ENCODE measurements at places on chromosomes 12 and 14.

- no peak for DNase-seq
These were observed 404.4 kb upstream of the PDE3A start for GRCh38 chr12:19963972-19964371.

- no peak for DNase-seq
These were observed 40.8 kb upstream of the MAX start for GRCh38 chr14:65142914-65143625.

DNA sequence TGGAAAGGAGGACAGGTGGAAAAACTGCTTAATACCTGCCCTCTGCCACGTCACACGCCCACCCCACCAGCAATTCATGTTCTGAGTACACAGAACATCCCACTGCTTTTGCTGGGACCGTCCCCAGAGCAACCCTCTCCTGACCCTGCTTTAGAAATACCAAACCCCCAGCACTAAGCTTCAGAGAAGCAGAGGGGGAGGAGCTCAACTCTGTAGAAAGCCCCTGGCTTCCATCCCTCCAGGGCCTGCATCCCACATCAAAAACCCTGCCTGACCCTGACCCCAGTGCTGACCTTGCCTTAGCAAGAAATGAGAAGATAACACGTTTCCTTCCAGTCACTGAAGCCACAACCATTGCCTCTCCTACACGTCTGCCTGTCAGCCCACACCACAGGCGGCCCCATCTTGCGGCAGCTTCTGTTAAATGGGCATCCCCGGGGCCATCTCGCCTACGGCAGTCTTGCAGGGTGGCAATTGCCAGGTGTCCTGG, 19.7 kb downstream of the VDR start:
- DNase-seq: no peak

DNA sequence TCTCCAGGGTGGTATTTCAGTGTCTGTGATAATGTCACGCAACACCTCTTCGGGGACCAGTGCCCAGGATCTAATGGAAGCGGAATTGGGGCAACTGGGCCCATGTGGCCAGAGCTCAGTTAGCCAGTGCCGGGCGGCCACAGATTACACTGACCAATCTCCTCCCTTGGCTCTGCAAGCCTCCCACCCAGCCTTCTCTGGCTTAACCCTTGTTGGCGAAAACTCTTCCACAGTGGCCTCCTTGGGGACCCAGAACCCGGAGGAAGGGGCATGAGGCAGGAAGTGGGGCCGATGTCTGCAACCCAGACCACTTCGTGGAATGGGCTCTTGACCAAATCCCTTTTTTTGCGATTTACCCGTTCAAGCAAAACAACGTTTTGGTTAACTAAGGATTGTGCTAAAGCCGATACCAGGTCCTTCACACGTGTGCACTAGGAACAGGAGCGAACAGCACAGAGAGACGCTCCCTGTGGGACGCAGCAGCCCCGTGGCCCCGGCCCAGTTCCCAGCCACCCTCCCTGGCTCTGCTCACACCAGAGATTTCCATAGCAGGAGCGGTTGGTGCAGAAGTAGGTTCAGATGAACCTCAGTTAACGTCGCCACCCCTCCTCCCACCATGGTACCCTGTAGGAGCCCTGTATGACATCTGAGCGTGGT, 38.2 kb downstream of the SLC8B1 start:
- DNase-seq: no peak

GRCh38 chr12:26157001-26157400, 32.2 kb upstream of the BHLHE41 start:
- DNase-seq: no peak

GRCh38 chr12:79818856-79819255, 116.0 kb downstream of the PPP1R12A start:
- DNase-seq: no peak

Data from renal cortex interstitium (tissue), 15 donors.